ENCODE measurements at places on chromosomes 11 and 22.
A peak's percentile ranks its signal among the peaks of the same experiment; 100 is the strongest.

DNA sequence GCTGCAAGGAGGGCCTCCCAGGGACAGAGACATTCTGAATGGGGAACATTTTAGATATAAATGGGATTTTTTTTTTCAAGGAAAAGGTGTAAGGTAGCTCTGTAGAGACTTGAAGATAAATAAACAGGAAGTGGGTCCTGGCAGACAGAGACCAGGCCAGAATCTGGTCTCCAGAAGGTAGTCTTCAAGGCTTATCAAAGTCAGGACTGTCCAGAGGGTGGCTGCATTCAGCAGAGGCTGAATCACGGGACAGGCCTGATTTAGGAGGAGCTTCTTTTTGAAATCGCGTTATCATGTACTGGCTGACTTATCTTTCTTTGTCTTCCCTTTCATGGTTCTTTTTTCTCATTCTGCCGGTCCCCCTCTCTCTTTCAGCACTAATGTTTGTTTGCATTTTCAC is 542.9 kb downstream of the NTM start:
- H3K4me1 ChIP-seq, result no peaks in the 10 kb centered on the region
- no peak for DNase-seq
- no peak overlapping the region for H3K27ac ChIP-seq
- H3K27me3 ChIP-seq, result peaks cover 31% of the 10 kb centered on the region

- no peak overlapping the region for H3K4me3 ChIP-seq
- DNase-seq, result no peak
Measured at GRCh38 chr11:44241851-44242250, 68.1 kb downstream of the ALX4 start.

DNA sequence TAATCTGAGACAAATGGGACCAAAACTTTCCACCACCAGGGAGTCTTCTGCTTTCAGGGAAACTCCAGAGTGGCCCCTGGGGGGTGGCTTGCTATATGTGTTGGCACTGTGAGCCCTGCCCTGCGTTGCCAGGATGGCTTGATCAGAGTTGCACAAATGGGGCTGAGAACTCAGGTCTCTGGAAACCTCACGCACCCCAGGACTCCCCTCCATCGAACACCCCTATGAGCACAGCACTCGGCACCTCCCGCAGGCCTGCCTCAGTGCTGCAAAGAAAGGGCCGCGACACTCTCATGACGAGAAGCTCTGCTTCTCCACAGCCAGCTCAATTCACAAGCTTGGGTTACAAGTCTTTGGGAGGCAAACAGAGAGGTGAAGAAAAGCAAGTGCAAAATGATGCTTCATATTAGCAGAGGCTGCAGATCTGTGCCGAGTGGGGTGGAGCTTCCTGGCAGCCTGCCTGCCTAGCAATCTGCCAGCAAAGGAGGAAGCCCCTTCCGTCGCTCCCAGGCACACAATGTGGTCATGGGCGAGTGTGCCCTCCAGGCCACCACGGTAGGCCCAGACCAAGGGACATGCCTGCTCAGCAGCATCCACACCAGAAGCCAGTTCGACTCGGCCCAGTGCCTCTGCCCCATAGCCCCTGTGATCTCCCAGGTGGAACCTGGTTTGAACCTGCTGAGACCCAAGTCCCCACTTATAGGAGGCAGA is 55.7 kb downstream of the MYH9 start:
- H3K36me3 ChIP-seq, result peaks cover 82% of the 10 kb centered on the region
- peak overlapping the region; percentile 77 for H3K4me3 ChIP-seq
- H3K27me3 ChIP-seq, result no peaks in the 10 kb centered on the region

- no peaks in the 10 kb centered on the region for H3K36me3 ChIP-seq
- DNase-seq, result no peak
- H3K4me1 ChIP-seq, result peaks cover 3% of the 10 kb centered on the region
- no peak overlapping the region for H3K4me3 ChIP-seq
- no peak overlapping the region for H3K27ac ChIP-seq
Measured at GRCh38 chr11:130180491-130180890, 20.9 kb downstream of the ST14 start.

GRCh38 chr22:40055143-40055883 is 60.6 kb downstream of the FAM83F start:
- H3K27ac ChIP-seq, result peak overlapping the region; percentile 93
- H3K27me3 ChIP-seq, result no peaks in the 10 kb centered on the region
- peaks cover 5% of the 10 kb centered on the region for H3K36me3 ChIP-seq

DNA sequence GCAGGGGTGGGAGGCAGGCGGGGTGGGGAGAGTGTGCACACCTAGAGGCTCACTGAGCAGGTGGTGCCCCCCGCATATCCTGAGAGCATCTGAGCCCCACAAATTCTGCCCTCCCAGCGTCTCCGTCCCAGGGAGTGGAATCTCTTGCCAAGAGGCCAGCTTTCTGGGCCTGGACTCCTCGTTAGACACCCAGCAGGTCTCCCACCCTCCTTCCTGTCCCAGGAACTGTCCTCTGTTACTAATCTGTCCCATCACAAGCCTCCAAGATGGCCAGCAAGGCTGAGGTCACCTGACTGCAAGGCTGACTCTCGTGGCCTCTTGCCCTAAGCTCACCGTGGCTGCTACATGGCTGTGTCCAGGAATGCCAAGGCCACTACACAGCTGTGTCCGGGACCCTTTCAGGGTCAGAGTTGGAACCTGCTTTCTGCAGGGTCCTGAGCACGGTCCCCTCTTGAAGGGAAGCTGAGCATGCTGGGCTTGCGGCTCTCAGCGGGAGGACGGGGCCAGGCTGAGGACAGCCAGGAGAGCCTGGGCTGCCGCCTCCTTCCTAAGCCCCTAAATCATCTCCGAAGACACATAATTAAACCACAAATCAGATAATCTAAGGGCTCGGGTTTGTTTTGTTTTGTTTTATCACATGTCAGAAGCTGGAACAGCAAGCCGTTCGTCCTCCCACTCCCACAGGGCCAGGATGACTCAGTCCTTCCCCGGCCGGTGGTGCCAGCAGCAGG is 1327.3 kb downstream of the TBC1D22A start:
- peaks cover under 1% of the 10 kb centered on the region for H3K4me1 ChIP-seq
- no peak overlapping the region for H3K4me3 ChIP-seq
- peaks cover 63% of the 10 kb centered on the region for H3K27me3 ChIP-seq

GRCh38 chr22:19517919-19518611 is 6.1 kb downstream of the CLDN5 start:
- H3K36me3 ChIP-seq, result peaks cover 33% of the 10 kb centered on the region
- no peak overlapping the region for H3K27ac ChIP-seq
- DNase-seq, result no peak
- peaks cover 3% of the 10 kb centered on the region for H3K4me1 ChIP-seq

DNA sequence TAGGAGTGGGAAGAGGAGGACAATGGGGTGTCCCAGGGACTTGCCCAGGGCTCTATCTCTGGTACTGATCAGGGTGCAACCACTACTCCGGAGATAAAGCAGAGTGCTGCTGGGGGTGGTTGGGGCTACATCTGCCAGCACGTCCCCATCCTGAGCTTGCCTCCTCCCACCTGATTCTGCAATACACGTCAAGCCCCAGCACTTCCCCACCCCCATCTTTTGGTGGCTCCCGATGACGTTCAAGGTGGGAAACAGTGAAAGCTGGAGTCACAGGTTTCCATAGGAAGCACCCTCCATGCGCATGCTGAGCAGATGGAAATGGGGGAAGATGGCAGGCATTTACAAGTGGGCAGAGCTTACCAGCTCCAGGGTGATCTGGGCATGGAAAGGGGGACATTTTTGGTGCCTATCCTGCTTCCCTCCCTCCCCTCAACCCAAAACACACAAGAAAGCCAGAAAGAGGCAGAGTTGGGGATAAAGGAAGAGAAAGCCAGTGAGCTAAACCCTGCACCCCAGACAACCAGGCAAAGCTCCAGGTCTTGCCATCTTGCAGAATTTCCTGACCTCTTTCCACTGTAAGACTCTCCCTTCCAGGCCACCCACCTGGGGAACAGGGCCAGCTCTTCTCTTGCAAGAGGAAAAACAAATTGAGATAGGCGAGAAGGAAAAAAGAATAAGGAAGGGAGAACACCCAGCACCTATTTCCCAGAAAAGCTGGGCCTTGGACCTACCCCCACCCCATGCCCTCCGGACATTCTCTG is 15.8 kb downstream of the SYT7 start:
- H3K27ac ChIP-seq, result no peak overlapping the region
- no peaks in the 10 kb centered on the region for H3K4me1 ChIP-seq
- no peaks in the 10 kb centered on the region for H3K36me3 ChIP-seq
- peaks cover 26% of the 10 kb centered on the region for H3K27me3 ChIP-seq
- no peak for DNase-seq
- no peak overlapping the region for H3K4me3 ChIP-seq

Measured in activated CD8-positive, alpha-beta memory T cell treated with anti-CD3 and anti-CD28 coated beads, Interleukin-2, amount 10 ng/mL, durations not matched to agents 7 days and 5 days (primary cell).